ENCODE measurements at places on chromosomes 6 and 20.

- no peak for ATAC-seq
These were observed 174.8 kb downstream of the SASH1 start for GRCh38 chr6:148517470-148517869.

- no peak for ATAC-seq
These were observed 78.2 kb upstream of the ASCC3 start for GRCh38 chr6:100959280-100959679.

DNA sequence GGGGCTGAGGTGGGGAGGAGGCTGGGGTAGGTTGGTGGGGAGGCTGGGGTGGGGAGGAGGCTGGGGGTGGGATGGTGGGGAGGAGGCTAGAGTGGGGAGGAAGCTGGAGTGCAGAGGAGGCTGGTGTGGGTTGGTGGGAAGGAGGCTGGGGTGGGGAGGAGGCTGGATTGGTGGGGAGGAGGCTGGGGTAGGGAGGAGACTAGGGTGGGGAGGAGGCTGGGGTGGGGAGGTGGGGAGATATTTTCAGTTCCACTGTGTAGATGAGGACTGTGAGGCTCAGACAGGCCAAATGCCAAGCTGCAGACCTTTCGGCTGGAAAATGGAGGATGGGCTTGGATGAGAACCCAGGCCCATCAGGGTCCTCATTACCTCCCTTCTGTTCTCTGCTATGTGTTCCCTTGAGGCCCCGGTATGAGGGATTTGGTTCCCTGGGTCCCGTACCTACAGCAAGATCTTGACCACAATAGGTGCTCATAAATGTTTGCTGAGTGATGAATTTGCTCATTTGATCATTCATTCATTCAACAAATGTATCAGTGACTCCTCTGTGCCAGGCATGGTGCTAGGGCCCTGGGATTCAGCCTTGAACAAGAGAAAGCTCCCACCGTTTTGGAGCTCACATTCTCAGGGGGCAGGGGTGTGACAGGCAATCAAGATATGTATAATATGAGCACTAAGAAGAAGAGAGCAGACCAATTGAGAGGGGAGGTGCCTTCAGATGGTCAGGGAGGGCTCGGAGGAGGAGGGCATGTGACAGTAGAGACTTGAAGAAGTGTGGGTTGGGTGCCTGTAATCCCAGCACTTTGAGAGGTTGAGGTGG is 36.1 kb upstream of the NOL4L start:
- ATAC-seq: no peak

DNA sequence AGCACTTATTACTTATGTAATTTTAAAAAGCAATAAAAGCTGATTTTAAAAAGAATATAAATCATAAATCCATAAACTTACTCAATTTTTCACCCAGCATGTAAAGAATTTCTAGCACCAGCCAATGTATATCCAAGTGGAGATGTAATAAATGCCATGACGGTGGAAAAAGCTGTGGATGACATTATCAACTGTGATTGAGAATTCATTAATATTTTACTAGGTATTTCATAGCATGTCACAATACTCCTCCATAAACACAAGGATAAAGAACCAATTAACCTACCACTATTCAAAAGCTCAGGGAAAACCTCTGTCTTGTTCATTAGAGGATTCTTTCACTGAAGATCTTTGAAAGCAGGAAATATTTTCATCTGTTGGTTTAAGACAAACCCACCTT is 13.2 kb downstream of the MMS22L start:
- ATAC-seq: no peak

- peak; percentile 65 for ATAC-seq
These were observed 496 bp downstream of the GRM4 start for GRCh38 chr6:34145161-34146020.

DNA sequence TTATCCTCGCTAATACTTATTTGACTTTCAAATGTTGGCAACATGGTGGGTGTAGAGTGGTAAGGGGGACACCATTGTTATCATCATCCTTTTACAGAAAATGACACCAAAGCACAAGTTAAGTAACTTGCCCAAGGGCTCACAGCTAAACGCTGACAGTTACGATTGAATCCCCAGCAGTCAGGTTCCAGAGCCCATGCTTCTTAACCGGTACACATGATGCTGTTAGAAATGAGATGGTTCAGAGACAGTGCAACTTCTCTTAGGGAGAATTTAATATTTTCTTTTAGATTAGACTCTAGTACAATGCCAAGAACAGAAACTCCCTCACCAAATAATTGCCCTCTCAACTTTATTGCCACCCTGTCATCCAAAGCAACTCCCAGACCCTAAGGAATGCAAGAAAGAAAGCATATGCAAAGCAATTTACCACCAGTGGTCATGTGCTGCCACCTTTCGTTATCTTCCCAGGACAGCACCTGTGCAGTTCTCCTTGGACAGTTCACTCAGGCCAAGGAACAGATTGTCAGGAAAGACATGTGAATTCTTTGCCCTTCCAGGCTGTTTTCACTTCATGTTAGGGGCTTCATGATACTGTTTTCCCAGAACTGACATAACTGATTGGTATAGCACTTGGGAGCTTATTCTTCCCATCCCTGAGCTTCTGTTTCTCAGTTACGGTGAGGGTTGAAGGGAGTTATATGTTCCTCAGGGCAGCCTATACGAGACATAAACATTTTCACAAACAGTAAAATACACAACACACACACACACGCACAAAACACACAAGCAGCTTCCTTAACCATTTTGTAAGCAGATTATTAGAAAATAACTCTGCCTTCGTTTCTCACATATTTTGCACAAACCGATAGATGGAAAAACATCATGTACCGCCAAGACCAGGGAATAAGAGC is 5.1 kb downstream of the HLA-DMA start:
- peak; percentile 87 for ATAC-seq

GRCh38 chr6:151617539-151617938 is 123.7 kb downstream of the CCDC170 start:
- ATAC-seq: no peak

DNA sequence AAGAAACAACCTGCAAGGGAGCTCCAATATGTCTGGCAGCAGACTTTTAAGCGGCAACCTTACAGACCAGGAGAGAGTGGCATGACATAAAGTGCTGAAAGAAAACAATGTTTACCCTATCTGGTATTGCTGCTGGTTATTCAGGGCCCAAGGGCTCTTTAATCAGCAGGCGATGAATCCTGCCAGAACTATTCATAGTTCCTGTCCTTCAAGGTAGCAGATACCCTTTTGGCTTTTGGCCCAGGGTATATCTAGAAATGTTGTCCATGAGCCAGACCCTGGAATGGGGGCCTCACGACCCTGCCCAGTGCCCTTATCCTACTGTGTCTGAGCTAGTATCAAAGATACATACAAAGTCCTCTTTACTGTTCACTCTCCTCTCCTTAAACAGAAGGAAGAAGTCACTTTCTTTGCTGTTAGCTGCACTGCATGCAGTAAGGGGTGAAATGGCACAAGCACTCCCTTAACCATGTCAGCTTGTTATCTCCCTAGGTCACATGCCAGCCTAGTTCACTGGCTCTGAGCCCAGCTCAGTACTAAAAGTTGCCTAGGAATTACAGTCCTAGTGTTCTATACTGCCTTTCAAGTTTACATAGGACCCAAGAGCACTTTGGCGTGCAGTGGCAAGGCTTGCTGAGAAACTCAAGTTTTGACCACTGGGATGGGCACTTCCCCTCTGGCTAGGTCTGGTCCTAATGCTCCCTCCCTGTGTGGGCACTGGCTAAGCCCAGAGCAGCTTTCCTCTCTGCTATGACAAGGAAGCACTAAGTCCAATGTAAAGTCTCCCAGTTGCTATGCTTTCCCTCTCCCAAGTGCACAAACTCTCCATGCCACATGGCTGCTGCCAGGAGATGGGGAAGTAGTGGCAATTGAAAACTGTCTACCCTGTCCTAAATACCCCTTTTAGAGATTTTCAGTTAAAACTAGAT is 122.0 kb downstream of the HTR1B start:
- peak; percentile 25 for ATAC-seq

DNA sequence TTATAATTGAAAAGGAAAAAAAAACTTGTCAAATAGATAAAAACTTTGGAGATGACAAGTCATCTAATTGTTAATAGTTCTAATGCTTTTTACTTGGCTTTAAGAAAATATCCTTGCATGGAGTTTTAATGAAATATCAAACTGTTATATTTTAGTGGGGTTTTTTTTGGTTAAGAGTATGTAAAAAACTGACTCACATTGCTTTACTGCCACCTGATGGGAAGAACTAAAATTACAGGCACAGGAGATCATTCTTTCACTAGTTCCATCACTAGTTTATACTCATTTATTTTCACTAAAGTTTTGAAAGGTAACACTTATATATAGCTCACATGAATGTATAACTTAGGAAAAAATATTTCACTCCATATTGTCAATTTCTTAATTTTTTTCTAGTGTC is 309.1 kb downstream of the LMBRD1 start:
- no peak for ATAC-seq
